ENCODE measurements at places on chromosomes 5 and 9. TPM values are rescaled to one million over a fixed set of nuclear protein-coding genes. Genes with fewer than 3 reads are reported as not detected.

DNA sequence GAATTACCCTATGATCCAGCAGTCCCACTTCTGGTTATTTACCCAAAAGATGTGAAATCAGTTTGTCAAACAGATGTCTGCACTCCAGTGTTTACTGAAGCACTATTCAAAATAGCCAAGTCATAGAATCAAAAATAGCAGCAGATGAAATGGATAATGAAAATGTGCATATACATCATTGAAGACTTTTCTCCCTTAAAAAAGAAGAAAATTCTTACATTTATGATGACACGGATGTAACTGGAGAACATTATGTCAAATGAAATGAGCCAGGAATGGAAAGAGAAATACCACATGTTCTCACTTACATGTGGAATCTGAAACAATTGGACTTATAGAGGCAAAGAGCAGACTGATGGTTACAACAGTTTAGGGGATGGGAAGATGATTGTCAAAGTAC, 21.5 kb upstream of the PLEKHG4B start:
- DNase-seq: no peak

- DNase-seq: no peak
These were observed 162.3 kb downstream of the CRB2 start for GRCh38 chr9:123518338-123518737.

DNA sequence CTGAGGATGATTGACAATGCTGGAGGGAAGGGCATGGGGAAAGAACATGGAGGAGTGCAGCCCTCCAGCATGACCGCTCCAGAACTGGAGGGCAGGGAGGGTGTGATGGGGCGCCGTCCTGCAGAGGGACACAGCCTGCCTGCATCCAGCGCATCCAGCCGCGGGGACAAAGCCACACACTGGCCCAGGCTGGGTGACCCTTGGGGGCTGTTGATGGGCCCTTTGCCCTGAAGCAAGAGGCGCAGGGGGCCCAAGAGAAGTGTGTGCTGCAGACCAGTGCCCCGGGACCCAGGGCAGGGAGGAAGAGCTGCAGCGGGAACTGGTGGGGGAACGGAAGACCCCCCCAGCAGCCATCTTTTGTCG, 169.8 kb upstream of the PPP1R26 start:
- no peak for DNase-seq

CNTFR gene
- polyA plus RNA-seq: 1.1 TPM

SLC25A48 gene
- polyA plus RNA-seq: 2.2 TPM

TLX3 gene
- polyA plus RNA-seq: not detected
